ENCODE measurements at places on chromosomes 6 and 20.

DNA sequence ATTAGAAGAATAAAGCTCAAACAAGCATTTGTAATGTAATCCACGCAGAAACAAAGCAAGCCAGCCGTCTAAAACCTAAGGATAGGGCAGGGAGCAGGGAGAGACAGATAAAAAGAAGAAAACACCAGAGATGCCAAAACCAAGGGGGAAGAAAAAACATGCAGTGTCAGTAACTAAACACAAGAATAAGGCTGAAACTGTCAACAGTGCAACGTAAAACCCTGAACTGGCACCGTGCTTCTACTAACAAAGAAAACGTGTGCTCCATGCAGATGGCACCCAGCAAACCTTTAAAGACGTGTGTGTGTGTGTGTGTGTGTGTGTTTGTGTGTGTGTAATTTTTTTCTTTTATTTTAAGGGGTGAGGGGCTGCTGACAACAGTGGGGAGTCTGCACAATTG is 88.4 kb upstream of the TAB2 start:
- no peak for DNase-seq

- no peak for DNase-seq
Measured at GRCh38 chr6:1540864-1541521, 68.7 kb upstream of the FOXC1 start.

DNA sequence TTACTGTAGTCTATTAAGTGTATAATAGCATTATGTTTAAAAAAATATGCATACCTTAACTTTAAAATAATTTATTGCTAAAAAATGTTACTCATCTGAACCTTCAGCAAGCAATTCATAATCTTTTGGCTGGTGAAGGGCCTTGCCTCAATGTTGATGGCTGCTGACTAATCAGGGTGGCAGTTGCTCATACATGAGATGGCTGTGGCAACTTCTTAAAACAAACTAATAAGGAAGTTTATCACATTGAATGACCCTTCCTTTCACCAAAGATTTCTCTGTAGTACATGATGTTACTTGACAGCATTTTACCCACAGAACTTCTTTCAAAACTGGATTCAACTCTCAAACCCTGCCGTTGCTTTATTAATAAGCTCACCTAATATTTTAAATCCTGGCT is 84.0 kb downstream of the TASP1 start:
- DNase-seq, result peak; percentile 5

DNA sequence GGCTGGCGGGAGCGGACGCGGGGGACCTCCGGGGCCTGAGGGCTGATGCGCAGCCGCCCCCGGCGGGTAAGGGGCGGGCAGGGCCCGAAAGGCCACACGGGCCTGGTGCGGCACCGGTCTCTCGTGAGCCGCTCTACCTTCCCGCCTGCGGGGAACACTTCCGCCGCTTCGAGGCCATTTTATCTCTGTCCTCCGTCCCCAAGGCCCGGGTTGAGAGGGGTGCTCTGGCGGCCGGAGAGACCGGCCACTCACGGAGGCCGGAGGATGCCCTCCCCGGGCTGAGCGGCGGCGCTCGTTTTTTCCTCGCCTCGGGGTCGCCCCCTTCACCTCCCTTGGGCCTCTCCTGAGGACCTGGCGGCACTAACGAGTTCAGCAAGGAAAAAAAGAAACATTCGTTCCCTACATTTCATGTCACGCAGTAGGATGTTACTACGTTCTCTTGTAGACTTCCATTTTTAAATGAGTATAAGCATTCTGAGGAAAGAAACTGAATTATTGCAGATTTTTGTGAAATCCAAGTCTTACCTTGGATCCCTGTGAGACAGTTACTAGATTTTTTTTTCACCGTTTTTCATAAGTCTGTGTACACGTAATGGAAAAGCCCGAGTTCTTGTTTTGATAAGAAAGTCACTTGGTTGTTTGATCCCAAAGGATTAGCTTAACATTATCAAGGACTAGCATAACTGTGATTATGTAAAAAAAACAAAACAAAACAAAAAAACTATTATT is 575 bp downstream of the WTAP start:
- DNase-seq, result peak; percentile 11

GRCh38 chr6:169046021-169046420 is 207.6 kb downstream of the THBS2 start:
- no peak for DNase-seq

DNA sequence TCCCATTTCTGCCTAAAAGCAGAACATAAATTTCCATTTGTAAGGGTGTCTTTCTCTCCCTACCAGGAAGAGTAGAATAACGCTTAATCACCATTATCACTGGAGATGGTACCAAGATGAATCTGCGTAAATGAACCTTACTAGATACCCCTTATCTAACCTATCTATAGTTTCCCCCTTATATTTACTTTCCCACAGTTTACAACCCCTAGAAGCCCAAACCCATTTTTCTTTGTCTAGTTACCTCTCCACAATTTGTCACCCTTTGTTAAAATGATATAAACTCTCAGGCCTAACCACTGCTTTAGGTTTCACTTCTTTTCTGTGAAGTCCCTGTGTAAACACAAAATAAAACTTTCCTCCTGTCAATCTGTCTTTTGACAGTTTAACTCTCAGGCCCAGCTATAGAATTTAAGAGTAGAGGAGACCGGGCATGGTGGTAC is 45.5 kb downstream of the PCNA start:
- no peak for DNase-seq

Data from brain microvascular endothelial cell (primary cell).